ENCODE measurements at places on chromosomes 5 and 9.

DNA sequence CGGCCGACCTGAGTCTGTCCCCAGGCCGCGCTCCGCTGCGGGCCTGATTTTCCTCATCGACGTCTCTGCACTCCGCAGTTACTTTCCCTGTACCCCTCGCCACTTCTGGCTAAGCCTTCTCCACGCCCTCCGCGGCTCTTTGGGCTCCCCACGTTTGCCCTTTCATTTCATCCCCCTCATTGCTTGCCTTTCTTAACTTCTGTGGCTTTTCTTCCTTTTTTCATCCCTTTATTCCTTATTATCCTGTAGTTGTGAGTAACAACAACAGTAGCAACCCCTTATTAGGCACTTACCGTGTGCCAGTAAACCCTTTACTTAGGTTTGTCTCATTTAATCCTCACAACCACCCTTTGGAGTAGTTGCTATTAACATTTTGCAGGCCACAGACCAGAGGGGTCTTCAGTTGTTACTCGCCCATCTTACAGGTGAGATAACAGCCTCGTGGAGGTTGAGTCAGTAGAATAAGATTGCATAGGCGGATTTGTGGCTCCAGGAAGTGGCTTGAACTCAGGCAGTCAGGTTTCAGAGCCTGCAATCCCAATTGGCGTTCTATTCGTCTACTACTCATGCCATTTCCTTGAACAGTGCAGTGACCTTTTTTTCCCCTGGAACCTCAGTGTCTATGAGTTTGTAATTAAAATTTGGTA lies 724 bp downstream of the TCERG1 start:
- DNase-seq, result peak; percentile 58

GRCh38 chr5:154107010-154107409 lies 68.2 kb downstream of the MFAP3 start:
- no peak for DNase-seq

GRCh38 chr5:44842496-44843282 lies 33.9 kb downstream of the MRPS30 start:
- DNase-seq, result peak; percentile 15

- DNase-seq, result no peak
Observed at GRCh38 chr9:77018969-77019235, 553 bp upstream of the FOXB2 start.

GRCh38 chr5:135127439-135128240 lies 93.6 kb upstream of the PITX1 start:
- DNase-seq, result no peak

- DNase-seq, result peak; percentile 25
Observed at GRCh38 chr5:119285070-119285916, 70.5 kb upstream of the TNFAIP8 start.

GRCh38 chr5:139134906-139135305 lies 63.3 kb downstream of the SIL1 start:
- no peak for DNase-seq

- DNase-seq, result no peak
Observed at GRCh38 chr9:33311953-33312352, 21.6 kb downstream of the NFX1 start.

DNA sequence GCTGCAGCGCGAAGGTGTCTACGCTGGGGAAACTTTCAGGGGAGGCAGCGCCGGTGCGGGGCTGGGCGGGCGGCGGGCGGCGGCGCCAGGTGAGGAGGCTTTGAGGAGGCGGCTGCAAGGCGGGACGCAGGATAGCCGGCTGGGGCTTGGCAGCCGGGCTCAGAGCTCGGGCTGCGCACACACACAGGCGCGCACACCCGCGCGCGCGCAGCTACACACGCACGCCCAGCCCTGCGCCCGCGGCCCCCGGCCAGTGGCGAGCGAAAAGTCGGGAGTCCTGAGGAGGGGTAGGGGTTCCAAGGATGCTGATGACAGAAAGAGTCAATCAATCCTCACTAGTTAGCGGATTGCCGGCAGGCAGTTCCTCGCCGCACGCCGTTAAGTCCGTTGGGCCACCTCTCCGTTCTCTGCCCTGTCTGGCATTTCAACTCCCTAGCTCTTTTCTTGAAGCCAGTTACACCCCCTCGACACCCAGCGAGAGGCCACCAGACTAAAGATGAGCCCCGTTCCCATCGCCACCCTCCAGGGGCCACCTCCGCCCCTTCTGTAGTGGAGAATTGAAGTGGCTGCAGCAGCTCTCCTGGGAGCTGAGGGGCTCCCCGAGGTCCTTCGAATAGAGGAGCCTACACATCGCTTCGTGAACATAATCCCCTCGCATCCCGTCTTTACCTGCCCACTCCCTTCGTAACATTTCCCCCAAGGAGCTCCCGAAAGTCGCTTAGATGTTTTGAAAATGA lies 1640.3 kb upstream of the C9orf72 start:
- DNase-seq, result peak; percentile 24

DNA sequence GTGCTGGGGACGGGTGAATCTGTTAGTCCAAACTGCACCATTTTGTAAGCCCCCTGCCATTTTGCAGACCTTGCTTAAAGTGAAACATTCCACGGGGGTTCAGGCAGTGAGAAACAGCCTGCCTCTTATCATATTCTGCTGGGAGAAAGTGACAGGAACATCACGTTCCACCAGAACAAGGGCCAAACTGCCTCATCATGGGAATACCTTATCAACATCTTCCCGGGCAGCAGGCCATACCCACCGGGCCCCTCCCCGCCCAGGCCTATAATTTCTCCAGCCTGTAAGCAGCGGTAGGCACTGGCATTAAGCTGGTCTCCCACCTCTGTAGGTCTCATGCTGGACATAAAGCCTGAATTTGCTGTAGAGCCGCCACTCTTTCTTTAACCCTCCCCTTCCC lies 1.5 kb upstream of the CFAP77 start:
- DNase-seq, result no peak

DNA sequence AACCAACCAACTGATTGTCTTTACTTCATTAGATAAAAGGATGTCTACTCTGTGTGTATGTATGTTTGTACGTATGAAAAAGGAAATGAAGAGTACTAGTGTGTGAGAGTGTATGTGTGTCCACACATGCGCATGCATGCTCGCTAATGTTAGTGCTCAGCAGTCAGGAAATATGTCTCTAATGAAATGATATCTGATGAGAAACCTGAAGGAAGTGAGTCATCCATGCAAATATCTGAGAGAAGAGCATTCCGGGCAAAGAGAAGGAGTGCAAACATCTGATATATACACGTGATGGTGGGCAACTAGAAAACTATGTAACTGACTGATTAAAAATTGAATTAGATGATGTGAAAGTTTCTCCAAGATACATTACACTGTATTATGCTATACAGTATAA lies 29.6 kb upstream of the UGCG start:
- DNase-seq, result no peak

GRCh38 chr5:121967187-121967586 lies 5.4 kb downstream of the SRFBP1 start:
- DNase-seq, result no peak

GRCh38 chr5:176405656-176406435 lies 10.5 kb downstream of the CLTB start:
- DNase-seq, result no peak

DNA sequence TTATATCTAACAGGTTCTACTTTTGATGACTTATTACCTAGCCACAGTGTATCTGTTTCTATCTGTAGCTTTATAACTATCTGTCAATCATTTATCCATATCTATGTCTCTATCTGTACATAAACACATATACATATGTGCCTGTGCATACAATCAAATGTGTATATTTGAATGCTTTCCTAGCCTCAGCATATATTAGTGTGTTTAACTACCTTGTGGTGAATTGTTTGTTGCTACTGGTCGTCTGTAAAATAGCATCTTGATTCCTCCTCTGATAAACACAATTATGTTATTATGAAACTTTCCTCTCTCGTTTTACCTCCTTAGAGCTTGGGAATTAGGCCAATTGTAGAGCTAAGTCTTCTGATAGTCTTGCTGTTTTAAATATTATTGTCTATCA lies 44.4 kb downstream of the PARP8 start:
- DNase-seq, result no peak

DNA sequence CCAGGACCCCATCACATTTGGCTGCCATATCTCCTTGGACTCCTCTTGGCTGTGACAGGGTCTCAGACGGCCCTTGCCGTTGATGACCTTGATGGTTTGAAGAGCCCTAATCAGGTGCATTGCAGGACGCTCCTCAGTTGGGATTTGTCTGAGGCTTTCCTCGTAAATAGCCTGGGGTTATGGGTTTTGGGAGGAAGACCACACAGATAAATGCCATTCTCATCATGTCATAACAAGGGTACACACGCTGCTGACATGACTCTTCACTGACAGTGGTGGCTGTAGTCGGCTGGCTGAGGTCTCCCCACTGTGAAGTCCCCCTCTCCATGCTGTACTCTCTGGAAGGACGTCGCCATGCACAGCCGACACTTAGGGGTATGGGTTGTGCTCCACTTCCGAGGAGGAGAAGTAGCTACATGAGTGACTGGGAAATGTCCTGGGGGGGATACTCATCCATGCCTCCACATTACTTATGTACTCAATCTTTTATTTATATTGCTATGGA lies 42.9 kb upstream of the SPTLC1 start:
- no peak for DNase-seq

- no peak for DNase-seq
Observed at GRCh38 chr9:91118704-91119025, 243.1 kb downstream of the AUH start.

- DNase-seq, result no peak
Observed at GRCh38 chr5:124866355-124867136, 120.1 kb upstream of the ZNF608 start.

GRCh38 chr5:139651853-139652787 lies 4.0 kb downstream of the CXXC5 start:
- DNase-seq, result peak; percentile 100

DNA sequence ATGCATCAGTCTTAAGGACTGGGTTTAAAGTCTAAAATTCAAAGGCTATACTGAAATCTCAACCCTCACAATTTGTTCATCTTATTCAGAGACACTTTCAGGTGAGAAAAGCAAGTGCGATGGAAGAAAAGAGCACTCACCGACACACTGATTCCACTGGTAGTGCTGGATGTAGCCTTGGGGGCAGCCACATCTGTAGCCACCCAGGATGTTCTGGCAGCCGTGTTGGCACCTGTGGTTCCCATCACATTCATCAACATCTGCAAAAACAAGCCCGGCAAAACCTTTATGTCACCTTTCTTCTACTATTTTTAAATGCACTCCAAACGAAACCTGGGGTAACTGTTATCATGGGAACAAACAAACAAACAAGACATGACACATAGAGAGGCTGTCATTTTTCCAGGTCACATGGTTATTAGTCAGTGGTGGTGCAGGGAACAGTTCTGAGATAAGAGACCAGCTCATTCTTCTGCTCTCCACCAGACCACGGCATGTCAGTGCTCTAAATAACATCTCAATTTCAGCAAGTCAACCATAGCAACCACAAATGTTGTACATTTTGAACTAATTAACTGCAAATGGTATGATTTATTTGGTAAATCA lies 188.4 kb downstream of the SLC12A2 start:
- DNase-seq, result peak; percentile 80

GRCh38 chr5:123124859-123125595 lies 36.0 kb downstream of the PRDM6 start:
- no peak for DNase-seq

GRCh38 chr5:123814801-123815470 lies 303.0 kb downstream of the CSNK1G3 start:
- peak; percentile 34 for DNase-seq

- DNase-seq, result no peak
Observed at GRCh38 chr9:98379572-98379971, 124.1 kb upstream of the TBC1D2 start.

DNA sequence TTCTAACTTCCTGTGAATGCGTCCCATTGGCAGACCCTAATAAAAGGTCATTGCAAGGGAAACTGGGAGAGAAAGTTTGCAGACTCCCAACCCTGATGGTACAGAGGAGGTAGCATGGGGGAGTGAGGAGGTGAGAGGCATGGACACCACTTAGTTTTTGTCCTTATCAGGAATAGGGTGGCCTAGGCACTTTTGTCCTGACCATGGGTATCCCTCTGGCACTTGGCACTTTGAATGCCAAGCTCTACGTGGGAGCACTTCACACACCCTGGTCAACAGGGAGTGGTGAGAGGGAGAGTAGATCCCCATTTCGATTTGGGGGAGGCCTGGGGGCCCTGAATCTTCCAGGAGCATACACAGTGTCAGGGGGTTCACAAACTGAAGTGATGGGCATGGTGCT lies 75.6 kb upstream of the SH3PXD2B start:
- no peak for DNase-seq

DNA sequence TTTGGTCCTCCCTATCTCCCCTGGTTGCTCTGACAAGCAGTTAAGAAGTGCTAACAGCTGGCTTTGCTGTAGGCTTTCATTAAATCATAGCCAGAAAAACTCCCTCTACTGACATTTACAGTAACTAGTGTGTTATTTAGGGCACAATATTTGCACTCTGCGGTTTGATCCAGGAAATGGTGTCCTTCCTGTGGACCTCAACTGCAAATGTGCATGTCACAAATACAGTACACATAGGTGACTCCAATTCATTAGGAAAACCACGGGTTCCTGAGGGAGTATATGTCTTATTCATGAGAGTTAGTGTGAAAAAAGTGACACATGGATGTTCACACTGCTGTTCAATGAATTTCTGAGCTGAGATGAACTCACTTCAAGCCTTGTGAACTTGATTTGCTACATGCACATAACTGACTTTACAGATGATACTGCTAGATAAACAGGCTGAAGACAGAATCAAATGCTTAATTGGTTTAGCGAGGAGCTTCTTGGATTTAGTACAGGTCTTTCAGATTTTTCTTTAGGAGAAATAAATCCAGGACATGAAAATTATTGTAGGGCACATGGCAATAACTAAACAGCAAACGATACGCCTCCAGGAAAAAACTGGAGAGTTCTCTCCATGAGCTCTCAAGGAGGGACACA lies 281.5 kb downstream of the EFNA5 start:
- peak; percentile 67 for DNase-seq

- DNase-seq, result no peak
Observed at GRCh38 chr5:33338336-33339110, 102.2 kb upstream of the TARS1 start.

DNA sequence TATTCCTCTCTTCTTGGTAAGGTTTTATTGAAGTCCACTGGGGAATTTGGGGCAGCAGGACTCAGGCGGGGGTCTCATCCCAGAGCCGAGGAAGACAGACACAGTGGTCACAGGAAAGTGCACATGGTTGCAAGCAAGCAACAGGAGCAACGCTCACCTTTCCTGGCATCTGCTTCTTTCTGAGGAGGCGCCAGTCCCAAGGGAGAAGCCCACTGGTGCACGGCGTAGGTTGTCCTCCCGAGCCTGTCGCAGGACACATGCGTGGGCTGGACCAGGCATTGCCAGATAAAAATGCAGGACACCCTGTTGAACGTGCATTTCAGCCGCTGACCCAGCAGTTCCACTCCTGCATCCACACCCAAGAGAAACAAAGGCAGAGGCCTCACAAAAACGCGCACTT lies 72.4 kb upstream of the OLFM1 start:
- no peak for DNase-seq

DNA sequence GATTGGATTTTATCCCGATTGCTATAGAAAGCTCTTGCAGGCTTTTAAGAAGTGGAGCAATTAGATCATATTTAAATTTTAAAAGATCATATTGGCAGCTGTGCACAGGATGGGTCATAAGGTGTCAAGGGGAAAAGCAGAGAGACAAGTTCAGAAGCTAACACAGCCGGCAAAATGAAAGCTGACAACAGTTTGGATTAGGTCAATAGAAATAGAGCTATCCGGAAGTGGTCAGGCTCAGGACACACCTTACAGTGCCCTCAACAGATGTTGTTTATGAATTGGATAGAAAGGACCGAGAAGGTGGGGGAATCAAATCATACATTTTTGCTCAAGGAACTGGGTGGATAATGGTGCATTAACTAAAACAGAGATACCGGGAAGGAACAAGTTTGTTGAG lies 46.3 kb upstream of the MARCHF11 start:
- no peak for DNase-seq

GRCh38 chr9:77304543-77304942 lies 127.2 kb downstream of the VPS13A start:
- no peak for DNase-seq

Data from kidney glomerular epithelial cell (primary cell).